ENCODE measurements at places on chromosomes 3 and 15.

- DNase-seq: no peak
Measured at GRCh38 chr3:117600666-117601065, 891.1 kb downstream of the TUSC7 start.

DNA sequence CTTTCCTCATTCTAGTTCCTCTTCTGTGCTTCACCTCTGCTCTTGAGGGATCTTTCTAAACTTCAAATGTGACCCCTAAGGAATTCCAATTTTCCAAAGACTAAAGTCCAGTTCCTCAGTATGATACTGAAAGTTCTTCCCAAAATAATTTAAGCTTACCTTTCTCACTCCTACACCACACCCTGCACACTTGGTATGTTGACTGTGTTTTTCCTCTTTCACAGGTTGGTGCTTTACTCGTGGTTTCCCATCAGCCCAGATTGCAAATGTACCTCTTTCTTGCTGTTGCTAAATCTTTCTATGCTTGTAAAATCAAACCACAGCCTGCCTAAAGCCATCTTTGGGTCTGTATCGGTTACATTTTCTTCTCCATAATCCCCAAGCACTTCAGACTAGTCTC is 30.5 kb upstream of the CLDN16 start:
- DNase-seq: no peak

GRCh38 chr15:97728791-97729190 is 231.7 kb upstream of the ARRDC4 start:
- no peak for DNase-seq

GRCh38 chr3:159069091-159069490 is 267.2 kb downstream of the MFSD1 start:
- DNase-seq: no peak

DNA sequence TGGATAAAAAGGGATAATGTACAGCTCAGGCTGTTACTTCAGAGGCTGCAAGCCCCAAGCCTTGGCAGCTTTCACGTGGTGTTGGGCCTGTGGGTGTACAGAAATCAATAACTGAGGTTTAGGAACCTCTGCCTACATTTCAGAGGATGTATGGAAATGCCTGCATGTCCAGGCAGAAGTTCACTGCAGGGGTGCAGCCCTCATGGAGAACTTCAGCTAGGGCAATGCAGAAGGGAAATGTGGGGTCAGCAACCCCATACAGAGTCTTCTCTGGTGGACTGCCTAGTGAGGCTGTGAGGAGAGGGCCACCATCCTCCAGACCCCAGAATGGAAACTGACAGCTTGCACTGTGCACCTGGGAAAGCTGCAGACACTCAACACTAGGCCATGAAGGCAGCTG is 1350.3 kb downstream of the ROBO2 start:
- no peak for DNase-seq

Measured in activated T-helper 9 cell treated with anti-CD3 and anti-CD28 coated beads, Interleukin-2, amount 50 U/mL, for 16 hours (primary cell).